ENCODE measurements at places on chromosomes 11 and 22. TPM values are rescaled to one million over a fixed set of nuclear protein-coding genes. Genes with fewer than 3 reads are reported as not detected.

DNA sequence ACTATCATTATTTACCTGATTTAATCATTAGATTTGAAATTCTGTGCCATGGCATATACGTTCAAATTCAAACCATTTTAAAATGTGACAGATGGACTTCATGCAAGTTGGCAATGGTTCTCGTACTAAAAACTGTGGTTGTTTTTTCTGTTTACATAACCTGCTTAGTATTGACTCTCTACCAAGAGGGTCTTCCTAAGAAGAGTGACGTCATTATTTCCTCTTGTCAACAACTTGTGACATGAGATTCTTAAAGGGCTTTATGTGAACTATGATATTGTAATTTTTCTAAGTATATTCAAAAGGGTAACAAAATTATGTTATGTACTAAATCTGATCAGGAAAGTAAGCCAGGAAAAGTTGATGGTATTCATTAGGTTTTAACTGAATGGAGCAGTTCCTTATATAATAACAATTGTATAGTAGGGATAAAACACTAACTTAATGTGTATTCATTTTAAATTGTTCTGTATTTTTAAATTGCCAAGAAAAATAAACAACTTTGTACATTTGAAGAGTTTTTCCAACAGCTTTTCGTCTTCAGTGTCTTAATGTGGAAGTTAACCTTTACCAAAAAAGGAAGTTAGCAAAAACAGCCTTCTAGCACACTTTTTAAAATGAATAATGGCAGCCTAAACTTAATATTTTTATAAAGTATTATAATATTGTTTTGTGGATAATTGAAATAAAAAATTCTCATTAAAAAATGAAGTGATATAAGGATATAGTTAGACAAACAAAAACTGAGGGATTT, 87.0 kb downstream of the GRK3 start:
- no peak for DNase-seq

- no peak for DNase-seq
Measured at GRCh38 chr11:14626650-14627049, 17.0 kb upstream of the PDE3B start.

- no peak for DNase-seq
Measured at GRCh38 chr22:43345761-43346301, 2.7 kb upstream of the SCUBE1 start.

DNA sequence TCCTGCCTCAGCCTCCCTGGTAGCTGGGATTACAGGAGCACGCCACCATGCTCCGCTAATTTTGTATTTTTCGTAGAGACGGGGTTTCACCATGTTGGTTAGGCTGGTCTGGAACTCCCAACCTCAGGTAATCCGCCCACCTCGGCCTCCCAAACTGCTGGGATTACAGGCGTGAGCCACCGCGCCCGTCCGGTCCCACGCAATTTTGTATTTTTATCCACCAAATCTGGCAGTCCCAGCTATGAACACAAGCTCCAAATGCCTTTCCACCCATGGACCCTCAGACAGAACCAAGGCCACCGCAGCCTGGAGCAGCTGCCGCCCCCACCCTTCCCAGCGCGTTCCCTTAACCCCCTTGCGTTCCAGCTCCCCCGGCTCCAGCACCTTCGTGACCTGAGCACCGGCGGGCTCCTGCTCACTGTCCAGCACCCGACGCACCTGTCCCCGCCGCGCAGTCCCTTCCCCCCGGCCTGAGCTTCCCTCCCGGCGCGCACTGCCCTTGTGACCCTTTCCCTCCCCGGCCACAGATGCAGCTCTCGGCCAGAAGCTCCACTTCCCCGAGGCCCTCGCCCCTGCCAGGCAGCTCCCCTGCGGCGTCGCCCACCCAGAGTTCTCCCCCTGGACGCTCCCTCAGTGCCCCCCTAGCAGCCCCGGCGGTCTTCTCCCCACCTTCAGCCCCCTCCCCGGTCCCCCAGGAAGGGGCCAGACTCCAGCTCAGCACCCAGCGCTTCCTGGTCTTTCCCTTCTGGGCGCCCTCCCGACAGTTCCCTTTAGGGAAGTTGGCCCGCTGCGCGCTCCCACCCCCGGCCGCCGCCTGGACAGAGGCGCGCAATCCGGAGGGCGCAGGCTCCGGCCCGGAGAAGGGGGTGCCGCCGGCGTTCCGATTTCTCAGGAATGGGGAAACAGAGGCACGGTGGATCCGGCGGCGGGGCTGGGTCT, 5.6 kb upstream of the ZBED4 start:
- DNase-seq, result no peak

GRCh38 chr11:11486002-11486401, 133.0 kb upstream of the CSNK2A3 start:
- no peak for DNase-seq

- DNase-seq, result no peak
Measured at GRCh38 chr11:11036848-11037732, 179.2 kb upstream of the ZBED5 start.

- DNase-seq, result no peak
Measured at GRCh38 chr11:29963796-29964195, 53.0 kb downstream of the KCNA4 start.

DNA sequence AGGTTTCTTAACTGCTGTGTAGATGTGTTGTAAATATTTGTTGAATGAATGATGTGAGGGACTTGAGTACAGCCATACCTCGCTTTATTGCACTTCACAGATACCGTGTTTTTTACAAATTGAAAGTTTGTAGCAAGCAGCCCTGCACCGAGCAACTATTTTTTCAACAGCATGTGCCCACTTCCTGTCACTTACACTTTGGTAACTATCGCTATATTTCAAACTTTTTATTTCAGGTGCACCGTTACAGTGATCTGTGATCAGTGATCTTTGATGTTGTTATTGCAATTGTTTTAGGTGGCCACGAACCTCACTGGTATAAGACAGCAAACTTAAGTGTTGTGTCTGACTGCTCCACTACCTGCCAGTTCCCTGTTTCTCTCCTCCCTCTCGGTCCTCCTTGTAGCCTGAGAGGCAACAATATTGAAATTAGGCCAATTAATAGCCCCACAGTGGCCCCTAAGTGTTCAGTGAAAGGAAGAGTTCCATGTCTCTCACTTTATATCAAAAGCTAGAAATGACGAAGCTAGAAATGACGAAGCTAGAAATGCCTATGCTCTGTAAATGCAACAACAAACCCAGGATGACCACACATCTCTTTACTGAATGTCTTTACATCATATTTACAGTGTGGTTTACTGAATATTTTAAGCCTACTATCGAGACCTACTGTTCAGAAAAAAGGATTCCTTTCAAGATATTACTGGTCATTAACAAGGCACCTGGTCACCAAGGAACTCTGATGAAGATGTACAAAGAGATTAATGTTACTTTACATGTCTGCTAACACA, 1.0 kb downstream of the SFI1 start:
- DNase-seq, result no peak

- DNase-seq, result peak; percentile 70
Measured at GRCh38 chr11:61294717-61295595, at the start of gene VWCE. Gene VWCE, minus strand, starts transcription at chr11:61295316. Its CDS starts 279 bp downstream, at chr11:61295037.

The MMP11 gene
- polyA plus RNA-seq, result 0.60 TPM

The LRRC56 gene
- polyA plus RNA-seq, result 5.8 TPM

The TRIM29 gene
- polyA plus RNA-seq, result 8.5 TPM

The SLC1A2 gene
- polyA plus RNA-seq, result 0.23 TPM

The PNPLA5 gene
- polyA plus RNA-seq, result not detected

The DNAJB7 gene
- polyA plus RNA-seq, result 0.07 TPM

The SCUBE2 gene
- polyA plus RNA-seq, result 3.4 TPM

Measured in sigmoid colon (tissue), 7 donors.